Renal cortical epithelial cell (primary cell): ENCODE measurements at places on chromosomes 4 and X. TPM values are rescaled to one million over a fixed set of nuclear protein-coding genes. Genes with fewer than 3 reads are reported as not detected.
A peak's percentile ranks its signal among the peaks of the same experiment; 100 is the strongest.

DNA sequence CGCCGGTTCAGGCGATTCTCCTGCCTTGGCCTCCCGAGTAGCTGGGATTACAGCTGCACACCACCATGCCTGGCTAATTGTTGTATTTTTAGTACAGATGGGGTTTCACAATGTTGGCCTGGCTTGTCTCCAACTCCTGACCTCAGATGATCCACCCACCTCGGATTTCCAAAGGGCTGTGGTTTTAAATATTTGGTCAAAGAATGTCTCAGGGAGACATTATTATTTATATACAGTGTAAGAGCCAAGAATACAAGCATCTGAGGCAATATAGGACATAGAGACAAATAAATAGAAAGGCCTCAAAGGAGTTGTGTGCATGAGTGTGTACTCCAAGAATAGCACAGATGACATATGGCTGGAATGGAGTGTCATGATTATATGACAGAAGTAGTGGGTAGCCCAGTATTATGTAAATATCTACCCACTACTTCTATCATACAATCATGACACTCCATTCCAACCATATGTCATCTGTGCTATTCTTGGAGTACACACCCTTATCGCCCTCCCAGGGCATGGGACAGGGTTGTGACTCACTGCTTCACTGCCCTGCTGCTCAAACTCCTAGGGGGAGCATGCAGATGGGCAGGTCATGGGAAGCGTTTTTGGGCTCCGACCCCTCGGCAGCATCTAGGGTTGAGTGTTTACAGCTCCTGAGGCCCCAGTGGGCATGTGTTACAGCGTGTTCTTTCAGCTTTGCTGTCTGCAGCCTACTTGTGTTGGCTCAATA lies 1649.8 kb upstream of the PCDH10 start:
- peak; percentile 83 for DNase-seq

DNA sequence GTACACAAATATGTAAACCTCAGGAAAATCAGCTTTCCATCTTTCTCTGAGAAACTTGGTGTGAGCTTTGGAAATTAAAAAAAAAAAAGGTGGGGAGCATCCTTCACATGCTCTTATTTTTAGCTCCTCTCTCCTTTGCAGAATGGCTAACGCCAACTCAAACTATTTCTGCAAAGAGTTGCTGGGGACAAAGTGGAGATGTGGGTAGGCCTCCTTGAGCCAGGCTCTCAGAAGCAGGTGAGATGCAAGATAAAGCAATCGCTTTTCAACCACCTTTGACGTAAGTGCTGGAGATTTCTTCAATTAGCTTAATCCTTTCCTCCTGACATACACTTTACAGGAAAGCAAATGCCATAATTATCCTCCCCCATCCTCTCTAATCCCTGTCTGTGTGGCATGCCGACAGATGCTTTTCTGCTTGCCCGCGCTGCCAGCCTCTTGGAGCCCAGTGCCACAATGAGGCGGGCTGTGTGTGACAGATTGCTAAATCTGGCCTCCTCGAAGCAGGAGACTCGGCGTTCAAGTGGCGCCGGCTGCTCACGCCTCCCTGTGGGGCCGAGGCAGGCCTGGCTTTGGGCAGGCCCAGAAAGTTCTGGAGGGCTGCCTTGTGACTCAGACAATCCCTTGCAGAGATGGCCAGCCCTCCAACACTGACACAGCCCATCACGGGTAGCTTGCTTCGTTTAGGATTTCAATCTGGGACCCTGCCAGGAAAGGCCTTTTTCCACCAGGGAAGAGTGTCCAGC lies 64.9 kb upstream of the SOD3 start:
- DNase-seq, result no peak

GRCh38 chr4:39037941-39038340 lies 5.7 kb upstream of the TMEM156 start:
- peak; percentile 49 for DNase-seq

DNA sequence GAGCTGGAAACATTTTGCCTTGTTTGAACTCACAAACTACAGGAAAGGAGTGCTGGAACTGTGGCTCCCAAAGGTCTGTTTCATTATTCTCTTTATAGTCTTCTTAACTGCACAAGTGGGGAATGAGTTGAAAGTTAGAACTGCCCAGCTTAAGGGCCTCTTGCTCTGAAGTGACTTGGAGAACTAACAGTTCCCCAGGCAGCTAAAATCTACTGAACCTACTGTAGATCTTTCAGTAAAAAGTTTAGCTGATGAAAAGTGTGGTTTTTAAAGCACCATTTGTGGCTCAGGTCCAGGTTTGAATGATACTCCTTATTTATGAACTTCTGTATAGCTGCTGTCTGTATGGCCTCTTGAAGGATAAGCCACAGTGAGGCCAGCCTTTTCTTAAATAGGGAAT lies 353.8 kb downstream of the MAPK10 start:
- no peak for DNase-seq

Gene PABPC1L2A
- total RNA-seq, result not detected in 2 replicates
